ENCODE measurements at places on chromosomes 7 and 10.

GRCh38 chr10:24208661-24209431, at the start of gene KIAA1217:
Gene KIAA1217 (plus strand): TSS chr10:24209138. CDS start chr10:24209194, 56 bp downstream.
- no peak for DNase-seq

GRCh38 chr10:31549896-31550295, 230.9 kb downstream of the ZEB1 start:
- no peak for DNase-seq

DNA sequence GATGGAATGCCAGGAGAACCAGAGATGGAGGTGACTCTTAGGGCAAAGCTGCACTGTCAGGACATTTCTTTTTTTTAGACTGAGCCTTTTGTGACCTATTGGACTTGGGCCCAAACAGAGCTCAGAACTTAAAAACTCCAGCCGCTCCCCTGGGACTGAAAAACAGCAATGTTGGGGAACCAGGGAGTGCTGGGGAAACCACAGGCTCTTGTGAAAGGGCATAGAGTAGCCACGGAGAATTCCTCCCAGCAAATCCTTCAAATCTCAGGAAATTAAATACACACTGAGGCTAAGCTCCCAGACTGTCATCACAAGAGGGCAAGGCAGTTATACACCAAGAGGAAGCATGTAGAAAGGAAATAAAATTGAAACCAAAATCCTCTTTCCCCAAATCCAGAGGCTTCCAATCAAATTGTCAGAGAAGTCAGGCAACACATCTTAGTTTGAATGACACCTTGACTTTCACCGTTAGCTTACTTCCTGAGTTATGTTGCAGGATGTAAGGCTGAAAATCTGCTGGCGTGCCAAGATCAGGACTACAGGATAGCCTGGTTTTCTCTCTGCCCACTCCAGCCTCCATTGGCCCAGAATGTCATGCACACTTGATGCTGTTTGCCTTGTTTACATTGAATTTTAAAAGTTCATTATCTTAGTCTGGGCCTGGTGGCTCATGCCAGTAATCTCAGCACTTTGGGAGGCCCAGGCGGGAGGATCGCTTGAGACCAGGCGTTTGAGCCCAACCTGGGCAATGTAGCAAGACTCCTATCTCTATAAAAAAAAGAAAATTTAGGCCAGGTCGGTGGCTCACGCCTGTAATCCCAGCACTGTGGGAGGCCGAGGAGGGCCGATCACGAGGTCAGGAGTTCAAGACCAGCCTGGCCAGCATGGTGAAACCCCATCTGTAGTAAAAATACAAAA, 2.6 kb upstream of the RFC2 start:
- DNase-seq: no peak

- DNase-seq: no peak
Measured at GRCh38 chr10:31134311-31134952, 102.8 kb upstream of the ZNF438 start.

GRCh38 chr7:25206765-25207164, 21.5 kb downstream of the NPVF start:
- no peak for DNase-seq

- no peak for DNase-seq
Measured at GRCh38 chr10:124527874-124528395, 66.3 kb downstream of the LHPP start.

GRCh38 chr10:130739016-130739756, 572.3 kb downstream of the TCERG1L start:
- DNase-seq: no peak

DNA sequence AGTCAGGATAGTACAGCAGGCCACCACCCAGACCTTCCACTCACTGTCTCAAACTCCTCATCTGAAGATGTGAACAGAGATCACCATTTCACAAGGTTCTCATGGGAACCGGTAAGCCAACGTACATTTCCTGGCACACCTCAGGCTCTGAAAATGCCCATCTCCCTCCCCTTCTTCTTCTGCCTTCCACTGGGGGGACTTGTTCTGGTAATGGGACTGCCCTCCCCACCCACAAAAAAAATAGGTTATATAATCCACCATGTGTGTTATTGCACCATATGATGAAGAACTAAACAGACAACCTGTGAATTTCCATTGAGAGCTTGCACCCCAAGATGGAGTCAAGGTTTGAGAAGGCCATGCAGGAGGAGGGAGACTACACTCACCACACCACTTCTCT, 42.1 kb upstream of the IKZF1 start:
- no peak for DNase-seq

- DNase-seq: no peak
Measured at GRCh38 chr7:124662937-124663336, 102.7 kb downstream of the GPR37 start.

DNA sequence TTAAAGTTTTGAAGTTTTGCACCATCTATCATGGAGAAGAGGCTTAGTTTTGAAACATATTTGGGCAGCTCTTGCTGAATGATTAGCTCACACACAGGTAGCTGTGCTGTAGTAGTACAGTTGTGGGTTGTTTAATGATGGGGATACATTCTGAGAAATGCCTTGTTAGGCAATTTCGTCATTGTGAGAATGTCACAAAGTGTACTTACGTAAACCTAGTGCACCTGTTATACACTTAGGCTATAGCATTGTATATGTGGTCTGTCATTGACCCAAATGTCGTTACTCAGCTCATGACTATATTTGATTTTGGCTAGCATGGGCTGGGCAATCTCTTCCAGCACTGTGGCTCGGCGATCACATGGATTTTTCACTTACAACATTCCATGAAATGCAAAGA, 247.2 kb upstream of the IGFBP3 start:
- DNase-seq: no peak

DNA sequence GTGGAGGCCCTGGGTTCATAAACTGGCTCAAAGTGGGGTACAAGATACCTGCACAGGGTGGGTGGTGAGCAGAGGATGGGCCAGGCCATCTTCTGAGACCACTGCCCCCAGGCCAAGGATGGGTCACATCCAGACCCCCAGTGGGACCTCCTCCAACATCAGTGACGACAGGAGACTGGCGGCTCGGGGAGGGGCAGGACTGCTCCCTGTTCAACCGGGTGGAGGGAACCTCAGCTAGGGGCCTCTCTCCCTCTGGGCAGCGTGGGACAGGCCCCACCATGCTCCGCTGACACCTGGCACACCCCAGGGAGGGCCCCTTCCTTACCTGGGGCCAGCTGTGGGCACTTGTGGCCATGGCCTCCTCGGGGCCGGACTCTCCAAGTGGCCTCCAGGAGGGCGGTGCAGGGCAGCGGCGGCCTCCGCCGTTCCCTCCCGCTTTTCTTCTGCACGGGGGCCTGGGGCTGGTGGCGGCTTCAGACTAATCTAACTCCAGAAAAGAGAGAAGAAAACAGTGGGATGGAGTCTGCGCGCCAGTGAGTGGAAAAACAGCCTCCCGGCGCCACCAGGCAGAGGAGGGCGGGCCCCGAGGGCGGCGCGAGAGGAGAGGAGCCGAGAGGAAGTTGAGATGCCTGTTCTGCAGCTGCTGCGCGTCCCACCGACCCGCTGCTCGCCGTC, at the start of gene CALHM2:
TSS of gene CALHM2 (minus strand) at position 540 of the 675 bp plus-strand sequence. CDS start 2,429 bp downstream, outside the sequence.
- peak; percentile 36 for DNase-seq

- DNase-seq: no peak
Measured at GRCh38 chr10:30176182-30176581, 116.8 kb upstream of the JCAD start.

DNA sequence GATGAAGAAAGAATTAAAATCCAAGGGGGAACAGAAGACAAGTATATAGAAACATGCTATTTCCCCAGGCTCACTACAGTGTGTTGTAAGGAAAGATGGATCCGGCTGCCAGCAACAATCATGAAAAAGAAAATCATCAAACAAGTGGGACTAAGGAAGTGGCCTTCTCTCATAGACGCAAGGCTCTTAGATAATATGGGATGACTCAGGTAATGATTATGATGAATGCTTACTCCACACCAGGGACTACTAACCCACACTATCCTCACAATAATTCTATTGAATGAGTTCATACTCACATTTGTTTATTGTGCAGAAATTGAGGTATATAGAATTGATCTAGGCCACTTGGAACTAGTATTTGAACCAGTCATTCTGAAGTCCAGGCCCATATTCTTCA, 111.2 kb upstream of the BET1 start:
- DNase-seq: no peak

DNA sequence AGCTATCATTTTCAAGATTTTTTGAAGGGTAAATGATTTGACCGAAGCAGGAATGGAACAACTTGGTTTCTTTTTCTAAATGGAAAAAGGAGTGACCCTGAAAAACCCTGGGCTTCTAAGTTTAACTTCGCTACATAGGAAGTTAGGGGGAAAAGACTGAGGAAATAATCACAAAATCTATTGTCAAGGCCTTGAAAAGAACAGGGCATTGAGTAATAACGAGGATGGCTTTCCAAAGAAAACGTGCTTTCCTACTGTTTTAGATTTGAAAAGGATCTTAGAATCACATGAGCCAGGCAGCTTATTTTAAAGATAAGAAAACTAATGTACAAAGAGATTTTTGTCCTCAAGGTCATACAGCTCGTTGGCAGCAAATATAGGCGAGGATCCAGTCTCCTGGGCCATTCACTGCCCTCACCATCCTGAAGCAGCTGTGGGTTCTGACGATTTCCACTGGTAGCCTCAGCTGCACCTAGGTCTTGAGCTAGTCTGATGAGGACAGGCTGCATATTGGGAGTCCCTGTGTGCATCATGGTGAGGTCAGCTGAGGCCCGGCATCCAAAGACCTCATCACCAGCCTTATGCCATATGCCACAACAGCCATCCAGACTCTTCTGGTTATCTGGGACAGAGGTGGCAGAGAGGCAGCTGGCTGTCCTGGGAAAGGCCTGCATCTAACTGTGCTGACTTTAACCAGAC, 384.7 kb upstream of the NRP1 start:
- DNase-seq: no peak

DNA sequence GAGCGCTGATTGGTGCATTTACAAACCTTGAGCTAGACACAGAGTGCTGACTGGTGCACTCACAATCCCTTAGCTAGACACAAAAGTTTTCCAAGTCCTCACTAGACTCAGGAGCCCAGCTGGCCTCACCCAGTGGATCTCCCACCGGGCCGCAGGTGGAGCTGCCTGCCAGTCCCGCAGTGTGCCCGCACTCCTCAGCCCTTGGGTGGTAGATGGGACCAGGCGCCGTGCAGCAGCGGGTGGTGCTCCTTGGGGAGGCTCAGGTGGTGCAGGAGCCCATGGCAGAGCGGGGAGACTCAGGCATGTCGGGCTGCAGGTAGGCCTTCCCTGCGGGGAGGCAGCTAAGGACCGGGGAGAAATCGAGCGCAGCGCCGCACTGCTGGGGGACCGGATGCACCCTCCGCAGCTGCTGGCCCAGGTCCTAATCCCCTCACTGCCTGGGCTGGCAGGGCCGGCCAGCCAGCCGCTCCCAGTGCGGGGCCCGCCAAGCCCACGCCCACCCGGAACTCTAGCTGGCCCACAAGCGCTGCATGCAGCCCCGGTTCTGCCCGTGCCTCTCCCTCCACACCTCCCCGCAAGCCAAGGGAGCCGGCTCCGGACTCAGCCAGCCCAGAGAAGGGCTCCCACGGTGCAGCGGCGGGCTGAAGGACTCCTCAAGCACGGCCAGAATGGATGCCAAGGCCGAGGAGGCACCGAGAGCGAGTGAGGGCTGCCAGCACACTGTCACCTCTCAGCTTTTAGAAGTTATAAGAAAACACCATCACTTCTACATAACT, 128.9 kb downstream of the ZNF438 start:
- DNase-seq: no peak

DNA sequence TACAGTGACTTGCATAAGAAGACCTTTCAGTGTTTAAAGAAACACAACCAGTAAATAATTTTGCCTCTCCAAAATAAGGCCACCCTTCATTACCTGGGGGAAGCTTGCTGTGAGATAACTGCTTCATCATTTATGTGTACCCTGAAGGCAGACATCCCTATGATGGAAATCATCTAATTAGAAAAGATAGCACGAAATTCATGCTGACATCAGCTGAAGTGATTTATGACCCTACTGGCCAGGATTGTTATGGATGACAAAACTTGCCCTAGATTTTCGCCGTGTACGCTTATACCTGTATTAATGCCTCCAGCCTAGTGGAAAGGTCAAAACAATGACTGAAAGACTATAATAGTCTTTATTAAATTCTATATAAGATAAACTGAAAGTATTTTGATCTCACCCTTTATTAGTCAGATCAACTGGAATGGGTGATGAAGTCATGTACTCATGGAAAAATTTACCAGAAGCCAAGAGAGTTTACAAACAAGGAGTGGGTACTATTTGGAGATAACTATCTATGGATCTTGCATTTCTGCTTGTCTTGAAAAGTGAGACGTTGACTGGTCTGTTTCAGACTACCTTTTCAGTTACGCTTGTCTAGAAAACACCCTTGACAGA, 114.2 kb downstream of the PPP1R3A start:
- no peak for DNase-seq

DNA sequence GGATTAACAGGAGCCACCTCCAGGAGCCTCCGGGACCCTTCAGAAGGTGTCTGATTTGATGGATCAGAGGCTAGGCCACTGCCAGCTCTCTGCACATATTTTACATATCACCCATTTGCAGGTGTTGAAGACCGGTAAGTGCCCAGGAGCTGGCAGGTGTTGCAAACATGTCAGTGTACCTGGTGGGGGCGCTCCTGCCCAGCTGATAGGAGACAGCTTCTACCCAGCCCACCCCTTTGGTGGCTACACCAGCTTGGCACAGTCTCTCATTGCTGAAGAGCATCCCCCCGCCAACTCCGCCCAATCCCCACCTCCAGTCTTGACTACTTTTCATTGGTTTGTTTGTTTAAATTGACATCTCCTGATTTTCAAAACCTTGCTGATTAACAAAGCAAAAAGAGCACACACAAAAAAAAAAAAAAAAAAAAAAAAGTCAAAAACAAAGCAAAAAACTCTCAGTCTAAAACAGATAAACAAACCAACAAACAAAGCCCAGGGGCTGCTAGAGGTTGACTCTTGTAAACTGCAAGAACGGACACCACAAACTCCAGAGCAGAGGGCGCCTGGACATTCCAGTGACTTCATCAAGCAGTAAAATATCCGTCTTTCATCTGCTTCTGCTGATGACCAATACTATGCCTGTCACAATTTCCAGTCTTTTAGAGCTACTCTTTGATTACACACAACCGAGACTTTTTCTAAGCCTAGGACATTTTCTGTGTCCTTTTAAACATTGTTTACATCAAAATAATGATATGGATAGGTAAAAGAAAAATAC, 275.3 kb downstream of the NRG3 start:
- no peak for DNase-seq

- no peak for DNase-seq
Measured at GRCh38 chr7:20508109-20508508, 107.4 kb upstream of the ABCB5 start.
